IMR-90 (cell line): ENCODE measurements at places on chromosomes 1 and 21. TPM values are rescaled to one million over a fixed set of nuclear protein-coding genes. Genes with fewer than 3 reads are reported as not detected.

Gene OR2AK2
- not detected in 2 replicates for total RNA-seq

Gene ZBTB18
- 14.7 and 16.0 TPM in 2 replicates for total RNA-seq

Gene HCN3
- 0.36 and 0.83 TPM in 2 replicates for total RNA-seq

Gene SYDE2
- total RNA-seq, result 10.0 and 11.7 TPM in 2 replicates

Gene NLRP3
- total RNA-seq, result 0.18 TPM in 1 of 2 replicates, not detected in the other
